ENCODE measurements at places on chromosomes 13 and 19.

DNA sequence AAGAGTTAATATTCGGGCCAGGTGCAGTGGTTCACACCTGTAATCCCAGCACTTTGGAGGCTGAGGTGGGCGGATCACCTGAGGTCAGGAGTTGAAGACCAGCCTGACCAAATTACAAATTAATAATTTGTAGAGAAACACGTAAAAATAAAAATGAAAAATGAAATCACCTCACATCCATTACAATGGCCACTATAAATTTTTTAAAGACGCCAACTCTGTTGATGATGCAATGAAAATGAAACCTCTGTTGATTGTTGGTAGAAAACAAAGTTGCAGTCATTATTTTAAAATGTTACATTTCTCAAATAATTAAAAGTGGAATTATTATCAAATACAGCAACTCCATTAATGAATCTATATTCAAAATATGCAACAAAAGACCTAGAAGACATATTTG lies 26.8 kb downstream of the ZNF100 start:
- DNase-seq: no peak

- no peak for DNase-seq
These were observed 2.2 kb downstream of the GNA11 start for GRCh38 chr19:3096267-3096901.

DNA sequence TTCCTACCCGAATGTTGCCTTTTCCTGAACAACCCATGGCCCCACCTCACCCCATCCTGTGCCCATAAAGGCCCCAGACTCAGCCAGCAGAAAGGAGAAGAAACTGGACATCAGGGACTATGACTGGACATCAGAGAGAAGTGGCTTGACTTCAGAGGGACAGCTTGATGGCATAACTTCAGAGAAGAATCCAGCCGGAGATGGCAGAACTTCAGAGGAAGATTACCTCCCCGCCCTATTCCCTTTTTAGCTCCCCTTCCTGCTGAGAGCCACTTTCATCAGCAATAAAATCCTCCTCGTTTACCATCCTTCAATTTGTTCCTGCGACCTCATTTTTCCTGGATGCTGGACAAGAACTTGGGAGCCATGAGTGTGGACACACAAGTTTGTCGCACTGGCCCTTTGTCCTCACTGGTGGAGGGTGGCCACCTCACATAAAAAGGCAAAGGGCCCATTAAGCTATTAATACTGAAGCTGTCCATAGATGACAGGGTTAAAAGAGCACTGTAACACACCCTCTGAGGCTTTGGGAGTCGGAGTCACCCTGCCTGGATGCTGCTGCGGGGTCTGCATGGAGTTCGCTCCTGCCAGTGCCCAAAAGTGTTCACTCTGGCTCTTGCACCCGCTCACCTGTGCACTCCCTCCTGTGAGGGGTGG lies 260.4 kb downstream of the SLITRK1 start:
- DNase-seq: no peak

DNA sequence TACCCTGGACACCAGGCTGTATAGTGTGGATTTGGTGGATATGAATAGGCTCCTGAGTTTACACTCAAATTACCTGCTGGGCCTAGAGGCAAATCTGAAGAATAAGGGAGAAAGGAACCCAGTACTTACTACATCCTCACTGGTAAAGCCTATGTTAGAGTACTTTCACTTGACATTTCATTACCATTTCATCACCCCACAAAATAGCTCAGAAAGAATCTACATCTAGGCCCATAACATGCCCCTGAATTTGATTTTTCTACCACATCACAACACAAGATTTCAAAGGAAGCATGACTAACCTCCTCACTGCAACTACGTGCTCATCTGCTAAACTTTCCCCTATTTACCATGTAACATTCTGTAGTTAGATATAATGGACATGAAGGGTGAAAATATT lies 43.3 kb downstream of the VWA8 start:
- DNase-seq: no peak

DNA sequence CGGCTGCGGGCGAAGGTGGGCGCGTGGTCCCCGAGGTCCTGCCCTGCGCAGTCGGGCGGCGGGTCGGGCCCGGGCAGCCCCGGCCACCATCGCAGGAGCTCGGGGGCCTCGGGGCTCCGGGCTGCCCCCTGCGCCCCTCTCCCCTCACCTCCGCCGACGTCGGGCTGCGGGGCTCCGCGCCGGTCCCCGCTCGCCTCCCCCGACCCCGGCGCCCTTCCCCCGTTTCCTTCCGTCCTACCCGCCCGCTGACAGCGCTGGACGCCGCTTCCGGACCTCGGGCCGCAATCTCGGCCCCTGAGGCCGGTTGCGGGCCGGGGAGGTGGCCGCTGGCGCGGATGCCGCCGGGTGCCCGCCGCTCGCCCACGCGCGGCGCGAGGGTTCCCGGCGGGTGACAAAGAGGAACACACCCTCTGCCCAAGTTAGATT lies 720 bp downstream of the FARP1 start:
- DNase-seq: no peak

- no peak for DNase-seq
These were observed 20.9 kb upstream of the FOSB start for GRCh38 chr19:45446944-45447343.

GRCh38 chr13:30138511-30138910 lies 168.8 kb downstream of the KATNAL1 start:
- no peak for DNase-seq

- no peak for DNase-seq
These were observed 2.4 kb upstream of the RGL3 start for GRCh38 chr19:11421371-11422098.

- DNase-seq: no peak
These were observed 36.1 kb downstream of the WDFY2 start for GRCh38 chr13:51620165-51620983.

DNA sequence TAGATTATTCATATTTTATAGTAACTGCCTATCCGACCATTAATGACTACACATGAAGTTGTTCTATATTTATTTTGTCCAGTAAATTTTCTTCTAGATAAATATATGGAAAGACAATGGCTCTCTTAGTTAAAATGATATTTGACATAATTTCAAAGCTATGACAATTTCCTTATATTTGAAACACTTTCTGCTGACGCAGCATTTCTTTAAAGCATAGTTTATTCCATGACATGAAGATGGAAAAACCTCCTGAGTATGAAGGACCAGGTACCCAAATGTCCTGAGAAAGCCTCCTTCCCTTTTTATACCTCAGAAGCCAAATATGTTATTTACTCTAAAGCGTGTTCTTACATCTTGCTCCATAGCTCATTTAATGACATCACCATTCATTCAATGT lies 831.6 kb downstream of the EFNB2 start:
- DNase-seq: no peak

DNA sequence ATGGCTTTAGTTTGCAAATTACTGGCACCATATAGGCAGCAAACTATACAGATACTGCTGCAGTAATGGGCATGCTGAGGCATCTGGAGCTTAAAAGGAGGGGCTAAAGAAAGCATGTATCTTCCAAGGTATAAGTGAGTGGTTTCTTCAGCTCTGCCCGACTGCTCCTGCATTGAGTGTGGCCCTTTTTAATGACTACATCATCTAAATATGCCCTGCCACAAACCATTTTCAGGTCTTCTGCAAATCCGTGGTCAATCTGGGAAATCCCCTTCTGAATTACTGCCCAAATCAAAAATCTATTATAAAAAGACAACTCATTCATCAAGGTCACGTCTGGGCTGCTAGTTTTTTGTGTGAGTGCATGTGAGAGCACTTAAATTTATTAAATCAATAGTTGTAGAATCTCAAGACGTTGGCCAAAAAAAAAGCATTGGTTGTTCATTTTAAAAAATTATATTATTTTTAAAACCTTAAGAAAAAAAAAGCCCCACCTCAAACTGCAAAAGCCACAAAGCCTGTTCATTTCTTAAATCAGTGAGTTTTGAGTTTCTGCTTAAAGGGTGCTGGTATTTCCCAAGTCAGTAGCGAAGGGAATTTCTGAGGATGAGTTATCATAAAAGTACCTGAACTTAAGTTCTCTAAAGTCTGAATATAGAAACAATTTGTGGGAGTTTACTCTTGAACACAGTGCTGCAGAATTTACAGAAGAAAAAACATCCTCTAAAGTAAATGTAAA lies 16.3 kb downstream of the LCP1 start:
- no peak for DNase-seq

DNA sequence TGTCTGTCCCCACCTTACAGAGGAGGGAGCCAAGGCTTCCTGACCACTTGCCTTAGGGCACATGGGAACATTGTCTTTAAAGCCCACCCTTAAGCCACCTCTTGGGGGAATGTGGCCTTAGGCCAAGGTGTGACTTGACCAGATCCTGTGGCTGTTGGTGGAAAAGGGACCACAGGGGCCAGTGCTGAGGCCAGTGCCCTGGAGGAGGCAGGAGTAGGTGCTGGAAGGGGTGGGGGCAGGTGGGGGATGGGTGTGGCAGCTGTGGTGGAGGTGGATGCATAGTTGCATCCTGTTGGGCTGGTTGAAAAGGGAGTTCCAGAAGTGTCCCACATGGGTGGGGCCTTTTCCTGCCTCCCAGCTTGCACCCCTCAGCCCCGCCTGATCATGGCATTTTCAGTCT lies 44.8 kb downstream of the DNM2 start:
- DNase-seq: no peak

DNA sequence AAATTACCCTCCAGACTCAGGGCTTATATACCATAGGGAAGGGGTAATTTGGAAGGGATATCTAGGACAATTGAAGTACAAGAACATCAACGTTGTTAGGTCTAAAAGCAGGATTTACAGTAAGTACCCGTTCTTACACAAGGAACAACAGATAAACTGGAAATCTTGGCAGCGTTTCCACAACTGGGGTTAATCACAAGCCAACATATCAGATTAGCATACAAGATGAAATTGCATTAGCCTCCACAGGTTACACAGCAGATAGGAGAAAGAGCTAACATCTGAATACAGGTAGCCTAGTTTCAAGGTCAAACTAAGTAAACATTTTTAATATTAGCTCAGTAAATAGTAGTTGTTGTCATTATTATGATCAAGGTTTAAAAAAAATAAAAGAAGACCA lies 1214.0 kb upstream of the PCDH20 start:
- no peak for DNase-seq

DNA sequence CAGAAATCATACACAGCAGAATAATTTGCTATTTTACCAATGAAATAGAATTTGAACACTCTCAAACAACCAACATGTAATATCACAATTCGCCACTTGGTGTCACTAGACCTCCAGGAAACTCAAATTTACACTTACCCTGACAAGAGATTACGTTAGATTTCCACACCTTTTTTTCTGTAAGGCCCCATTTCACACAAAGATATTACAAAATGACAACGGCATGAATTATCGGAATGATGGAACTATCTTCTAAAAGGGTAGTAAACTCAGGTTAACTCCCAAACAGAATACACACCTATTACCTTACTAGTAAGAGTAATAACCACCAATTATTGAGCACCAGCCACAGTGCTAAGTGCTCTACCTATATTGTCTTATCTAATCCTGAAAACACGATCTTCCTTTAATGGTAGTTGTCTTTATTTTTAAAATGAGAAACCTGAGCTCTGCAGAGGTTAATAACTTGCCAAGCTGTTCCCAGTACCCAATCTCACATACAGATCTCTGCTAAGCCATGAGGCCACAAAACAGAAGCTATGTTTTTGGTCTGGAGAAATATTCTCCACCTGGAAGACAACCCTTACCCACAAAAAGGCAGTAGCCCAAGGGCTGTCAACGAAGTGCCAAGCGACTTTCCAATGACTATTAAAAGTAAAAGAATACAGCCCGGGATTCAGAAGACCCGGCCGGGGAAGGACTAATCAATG lies 152.4 kb downstream of the DCLK1 start:
- DNase-seq: no peak

GRCh38 chr13:44921931-44922758 lies 67.1 kb downstream of the NUFIP1 start:
- DNase-seq: no peak

- no peak for DNase-seq
These were observed 25.4 kb upstream of the OR10H1 start for GRCh38 chr19:15840833-15841232.

DNA sequence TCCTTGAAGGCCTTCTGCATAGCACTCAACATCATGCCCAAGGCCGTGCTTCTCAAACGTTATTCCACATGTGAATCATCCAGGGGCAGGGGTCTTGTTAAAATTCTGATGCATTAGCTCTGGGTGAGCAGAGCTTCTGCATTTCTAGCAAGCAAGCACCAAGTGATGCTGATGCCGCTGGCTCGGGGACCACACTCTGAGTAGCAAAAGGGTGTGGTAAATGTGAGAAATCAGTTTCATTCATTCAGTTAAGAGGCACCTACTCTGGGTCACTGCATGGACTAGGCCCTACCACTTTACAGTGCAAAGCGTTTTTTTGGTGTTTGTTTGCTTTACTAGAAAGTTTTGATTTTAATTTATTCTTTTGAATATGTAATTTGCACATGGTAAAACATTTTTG lies 7.2 kb downstream of the KRTDAP start:
- DNase-seq: no peak

DNA sequence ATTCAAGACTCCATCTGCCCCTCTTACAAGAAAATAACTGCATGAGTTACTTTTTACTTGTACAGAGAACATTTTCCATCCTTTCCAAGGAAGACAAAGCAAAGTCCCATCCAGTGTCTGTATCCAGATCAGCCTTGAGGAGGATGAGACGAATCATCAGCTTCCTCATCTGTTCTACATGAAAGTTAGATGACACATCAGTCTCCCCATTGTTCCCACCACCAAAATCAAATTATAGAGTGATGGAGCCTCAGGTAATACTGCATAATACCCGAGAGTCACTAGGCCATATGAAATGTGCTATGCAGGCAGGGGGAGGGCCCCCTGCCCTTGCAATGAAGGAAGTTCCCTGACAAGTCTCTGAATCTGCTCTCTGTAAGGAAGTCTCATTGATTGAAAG lies 1244.6 kb upstream of the SLC10A2 start:
- DNase-seq: no peak

DNA sequence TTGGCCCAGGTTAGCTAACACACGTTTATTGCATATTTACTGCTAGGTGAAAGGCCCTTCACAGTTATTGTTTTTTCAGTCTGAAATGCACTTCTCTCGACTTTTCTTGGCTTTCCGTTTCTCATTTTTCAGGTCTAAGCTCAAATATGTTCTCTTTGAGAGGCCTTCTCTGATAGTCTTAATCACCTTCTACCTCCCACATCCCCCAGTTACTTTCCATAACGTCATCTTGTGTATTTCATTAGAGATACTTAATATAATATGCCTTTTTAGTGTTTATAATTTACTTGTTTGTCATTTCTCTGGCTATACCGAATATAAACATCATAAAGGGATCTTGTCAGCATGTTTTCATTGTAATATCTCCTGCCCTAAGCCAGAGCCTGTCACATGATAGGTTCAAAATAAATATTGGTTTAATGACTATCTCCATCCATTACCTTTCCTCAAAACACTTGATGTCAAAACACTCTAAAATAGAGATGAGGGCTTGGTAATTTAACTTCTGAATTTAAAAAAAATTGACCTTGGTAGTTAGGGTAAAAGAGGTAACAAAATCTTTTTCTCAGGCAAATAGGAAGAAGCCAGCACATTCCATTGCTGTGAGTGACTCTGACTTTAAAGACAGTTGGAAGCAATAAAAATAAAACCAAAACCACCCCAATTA lies 168.6 kb upstream of the RFC3 start:
- no peak for DNase-seq

Measured in stimulated activated CD4-positive, alpha-beta T cell treated with anti-CD3 and anti-CD28 coated beads, Interleukin-1b, Interleukin-23, amount 100 ng/mL, for 1 hour (primary cell).